ENCODE measurements at places on chromosomes 16 and 17.

- no peak for DNase-seq
These were observed 33.9 kb downstream of the PLD6 start for GRCh38 chr17:17172001-17172939.

DNA sequence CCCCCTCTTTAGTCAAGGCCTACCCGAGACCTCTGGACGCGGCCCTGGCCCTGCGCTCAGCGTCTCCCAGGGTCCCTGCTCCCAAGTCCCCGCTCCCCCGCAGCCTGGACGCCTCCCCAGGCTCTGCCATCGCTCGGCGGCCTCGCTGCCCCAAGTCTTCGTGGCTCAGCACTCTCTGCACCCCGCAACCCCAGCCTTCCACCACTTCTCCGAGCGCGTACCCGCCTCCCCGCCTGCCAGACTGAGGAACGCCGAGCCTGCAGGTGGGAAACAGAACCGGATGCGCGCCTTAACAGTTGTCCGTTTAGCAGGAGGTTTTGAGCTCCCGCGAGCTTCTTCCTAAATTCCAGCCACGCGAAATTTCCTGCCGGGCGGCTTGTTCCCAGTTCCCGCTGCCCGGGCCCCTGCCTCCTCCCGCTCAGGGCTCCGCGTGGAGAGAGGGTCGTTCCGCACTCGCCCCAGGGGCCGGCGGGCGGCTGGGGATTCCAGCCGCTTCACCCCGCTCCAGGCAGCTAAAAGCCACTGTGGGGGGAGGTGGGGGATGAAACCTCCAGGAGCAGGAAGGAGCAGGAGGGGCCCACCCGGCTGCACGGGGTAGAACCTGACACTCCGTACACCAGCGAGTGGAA lies 87.7 kb downstream of the KCNJ12 start:
- no peak for DNase-seq

GRCh38 chr16:31243734-31244670 lies 15.8 kb upstream of the ITGAM start:
- no peak for DNase-seq

- no peak for DNase-seq
These were observed 44.4 kb downstream of the LYRM1 start for GRCh38 chr16:20944861-20945574.

DNA sequence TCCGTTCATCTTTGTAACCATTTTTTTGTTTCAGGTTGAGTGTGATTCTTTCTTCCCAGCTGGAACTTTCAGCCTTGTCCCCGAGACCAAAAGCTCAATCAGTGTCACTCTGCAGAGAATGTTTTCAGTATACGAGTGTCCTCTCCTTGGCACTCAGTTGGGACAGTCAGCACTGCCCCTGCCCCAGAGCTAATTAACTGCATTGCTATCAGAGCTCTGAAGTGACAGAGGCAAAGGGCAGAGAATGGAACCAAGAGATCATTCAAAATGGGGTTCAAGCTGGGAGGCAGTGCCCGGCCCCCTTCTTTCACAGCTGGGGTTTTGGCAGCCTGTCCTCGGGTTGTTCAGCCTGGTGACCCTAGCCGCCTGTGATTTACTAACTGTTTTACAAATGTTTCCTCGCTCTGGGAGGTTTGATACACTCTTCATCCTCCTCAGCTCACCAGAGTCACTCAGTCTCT lies 195.9 kb upstream of the TBX2 start:
- no peak for DNase-seq

DNA sequence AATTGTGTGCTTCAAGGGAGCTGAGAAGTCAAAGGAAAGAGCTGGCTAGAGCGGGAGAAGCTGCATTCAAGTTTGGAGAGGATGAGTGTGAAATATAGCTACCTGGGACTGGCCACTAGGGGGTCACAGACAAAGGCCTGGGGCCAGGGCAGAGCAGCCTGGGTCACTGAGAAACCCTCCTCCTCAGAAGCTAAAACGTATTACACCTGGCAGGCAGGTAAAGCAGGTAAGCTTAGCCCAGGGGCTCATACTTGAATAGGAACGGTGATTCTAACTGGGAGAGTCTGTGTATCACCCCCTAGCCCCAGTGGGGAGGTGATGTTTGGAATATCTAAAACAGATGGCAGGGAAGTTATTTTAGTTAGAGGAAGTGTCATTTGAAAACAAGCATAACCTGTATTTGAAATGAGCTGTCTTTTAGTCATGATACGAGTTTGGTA lies 6.8 kb downstream of the KRT37 start:
- DNase-seq, result no peak

- DNase-seq, result no peak
These were observed 226.6 kb upstream of the ASIC2 start for GRCh38 chr17:33519692-33520091.

- DNase-seq, result no peak
These were observed 135.4 kb upstream of the CHMP6 start for GRCh38 chr17:80855948-80856862.

GRCh38 chr16:2715519-2715918 lies 4.5 kb downstream of the PRSS27 start:
- peak; percentile 27 for DNase-seq

DNA sequence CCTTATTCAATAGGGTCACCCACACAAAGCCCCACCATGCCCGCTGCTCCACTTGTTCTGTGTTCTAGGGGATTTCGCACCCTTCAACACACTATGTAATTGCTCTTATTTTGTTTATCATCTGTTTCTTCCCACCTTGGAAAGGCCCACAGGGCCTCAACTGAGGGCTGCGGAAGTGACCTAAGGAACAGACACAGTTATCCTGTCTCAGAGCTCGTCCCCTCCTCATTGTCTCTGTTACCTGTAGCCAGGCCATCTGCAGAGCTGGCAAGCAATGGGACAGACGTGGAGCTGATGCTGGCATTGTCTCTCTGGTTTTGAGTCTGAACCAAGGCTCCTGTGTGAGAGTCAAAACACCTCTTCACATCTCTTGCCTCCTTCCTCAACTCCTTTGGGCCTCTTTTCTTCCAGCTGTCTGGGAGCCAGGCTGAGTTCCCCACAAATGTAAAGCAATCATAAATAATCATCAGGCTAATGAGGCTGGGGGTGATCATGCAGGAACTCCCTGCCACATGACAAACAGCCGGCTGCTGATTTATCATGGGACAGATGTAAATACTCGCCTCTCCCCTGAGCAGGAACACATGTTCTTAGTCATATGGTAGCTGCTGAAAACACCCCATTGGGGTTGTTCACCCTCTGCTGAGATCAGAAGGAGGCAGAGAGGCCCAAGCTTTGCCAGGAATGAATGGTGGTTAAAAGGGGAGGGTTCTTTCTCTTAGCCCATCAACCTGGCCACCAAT lies 71.9 kb downstream of the AXIN2 start:
- peak; percentile 41 for DNase-seq

- DNase-seq, result no peak
These were observed 5.7 kb upstream of the LPO start for GRCh38 chr17:58232707-58233156.

DNA sequence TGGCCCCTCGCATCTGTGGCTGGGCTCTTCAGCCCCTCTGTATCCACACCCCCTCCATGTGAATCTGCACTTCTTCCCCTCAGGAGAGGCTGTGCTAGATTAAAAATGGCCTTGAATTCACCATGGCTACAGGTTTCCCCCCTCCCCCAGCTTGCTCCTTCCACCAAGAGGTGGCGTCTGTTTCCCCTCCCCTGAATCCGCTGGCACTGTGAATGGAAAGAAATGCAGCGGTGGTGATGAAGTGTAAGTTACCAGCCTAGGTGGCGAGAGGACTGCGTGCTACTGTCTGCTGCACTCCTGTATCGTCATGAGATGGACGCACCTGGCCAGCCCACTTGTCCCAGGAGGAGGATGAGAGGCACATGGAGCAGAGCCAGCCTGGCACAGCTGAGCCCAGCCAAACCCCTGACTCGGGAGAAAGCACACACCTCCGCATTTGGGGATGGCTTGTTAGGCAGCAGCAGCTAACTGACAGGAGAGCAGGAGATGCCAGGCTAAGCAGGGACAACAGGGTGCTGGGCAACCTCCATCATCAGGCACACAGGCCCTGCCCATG lies 26.2 kb downstream of the TNFRSF13B start:
- no peak for DNase-seq

GRCh38 chr17:16870253-16871245 lies 101.4 kb downstream of the TNFRSF13B start:
- DNase-seq, result no peak

DNA sequence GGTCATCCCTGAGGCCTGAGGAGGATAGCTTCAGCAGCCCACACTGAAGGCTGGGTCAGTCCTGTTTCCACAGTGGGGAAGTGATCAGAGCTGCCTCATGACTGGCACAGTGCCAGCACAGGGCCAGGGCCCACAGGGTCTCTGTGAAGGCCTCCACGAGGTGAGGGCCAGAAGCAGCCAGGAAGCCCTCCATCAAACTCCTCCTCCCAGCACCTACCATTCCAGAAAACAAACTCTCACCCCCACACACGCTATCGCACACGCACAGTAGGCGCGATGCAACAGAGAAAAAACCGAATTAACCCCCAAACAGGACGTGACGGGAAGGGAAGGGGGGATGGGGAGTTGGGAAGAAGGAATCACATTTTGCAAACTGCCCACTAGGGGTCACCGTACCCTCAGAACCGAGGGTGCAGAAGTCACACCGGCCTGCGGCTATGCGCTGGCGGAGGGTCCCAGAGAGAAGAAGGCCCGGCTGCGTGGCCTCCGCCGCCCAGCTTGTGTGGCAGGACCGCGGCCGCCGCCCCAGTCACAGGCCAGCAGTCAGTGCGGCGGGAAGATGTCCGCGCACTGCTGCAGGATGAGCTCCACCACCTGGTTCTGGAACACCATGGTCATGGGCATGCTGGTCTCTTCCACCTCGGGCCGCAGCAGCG lies 37.6 kb downstream of the ARHGAP27 start:
- peak; percentile 76 for DNase-seq

DNA sequence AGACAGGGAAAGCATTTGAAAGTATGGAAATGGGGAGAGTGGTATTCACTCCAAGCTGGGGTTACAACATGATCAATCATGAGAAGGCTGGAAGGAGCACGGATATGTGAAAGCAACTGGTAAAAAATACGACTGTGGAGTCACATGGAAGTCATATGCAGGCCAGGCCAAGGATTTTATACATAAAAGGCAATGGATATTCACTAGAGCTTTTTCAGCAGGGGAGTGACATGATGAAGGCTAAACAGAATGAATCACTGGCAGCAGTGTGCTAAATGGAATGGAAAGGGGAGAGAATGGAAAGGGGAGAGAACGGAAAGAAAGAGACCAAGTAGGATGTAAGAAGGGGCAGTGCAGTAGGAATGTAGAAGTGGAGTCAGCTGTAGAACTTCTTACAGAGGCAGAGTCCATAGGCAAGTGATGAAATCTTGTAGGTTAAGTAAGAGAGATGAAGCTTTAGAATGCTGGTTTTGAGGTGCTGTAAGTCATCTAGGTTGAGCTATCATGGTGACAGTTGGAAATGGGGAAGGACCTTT lies 13.0 kb upstream of the NETO2 start:
- DNase-seq, result no peak

DNA sequence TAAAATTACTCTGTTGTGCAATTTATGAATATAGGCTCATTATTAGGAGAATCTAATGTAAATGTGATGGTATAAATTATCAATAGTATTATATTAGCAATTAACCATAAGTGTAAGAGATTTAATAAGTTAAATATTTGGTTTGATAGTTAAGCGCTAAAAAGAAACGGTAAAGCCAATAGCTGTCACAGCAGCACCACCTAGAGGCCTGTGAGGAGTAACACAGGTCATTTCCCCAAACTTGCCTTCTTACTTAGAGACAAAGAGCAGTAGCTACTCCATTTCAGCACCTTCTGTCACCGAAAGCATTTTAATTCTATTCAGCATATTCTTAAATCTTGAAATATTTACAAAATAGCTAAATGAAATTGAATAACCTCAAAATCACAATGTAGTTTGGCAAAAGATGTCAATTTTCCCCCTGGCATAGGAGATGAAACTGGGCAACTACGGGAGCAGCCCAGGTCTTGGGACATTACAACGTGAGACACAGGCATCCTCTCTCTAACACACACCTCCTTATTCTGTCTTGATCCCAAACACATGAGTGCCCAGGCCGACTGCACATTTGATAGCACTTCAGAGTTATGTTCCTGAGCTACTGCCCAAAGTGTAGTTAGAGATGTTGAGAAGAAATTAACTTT lies 14.3 kb upstream of the DYNLRB2 start:
- no peak for DNase-seq

- DNase-seq, result no peak
These were observed 61.0 kb downstream of the CHD9 start for GRCh38 chr16:53115773-53116172.

DNA sequence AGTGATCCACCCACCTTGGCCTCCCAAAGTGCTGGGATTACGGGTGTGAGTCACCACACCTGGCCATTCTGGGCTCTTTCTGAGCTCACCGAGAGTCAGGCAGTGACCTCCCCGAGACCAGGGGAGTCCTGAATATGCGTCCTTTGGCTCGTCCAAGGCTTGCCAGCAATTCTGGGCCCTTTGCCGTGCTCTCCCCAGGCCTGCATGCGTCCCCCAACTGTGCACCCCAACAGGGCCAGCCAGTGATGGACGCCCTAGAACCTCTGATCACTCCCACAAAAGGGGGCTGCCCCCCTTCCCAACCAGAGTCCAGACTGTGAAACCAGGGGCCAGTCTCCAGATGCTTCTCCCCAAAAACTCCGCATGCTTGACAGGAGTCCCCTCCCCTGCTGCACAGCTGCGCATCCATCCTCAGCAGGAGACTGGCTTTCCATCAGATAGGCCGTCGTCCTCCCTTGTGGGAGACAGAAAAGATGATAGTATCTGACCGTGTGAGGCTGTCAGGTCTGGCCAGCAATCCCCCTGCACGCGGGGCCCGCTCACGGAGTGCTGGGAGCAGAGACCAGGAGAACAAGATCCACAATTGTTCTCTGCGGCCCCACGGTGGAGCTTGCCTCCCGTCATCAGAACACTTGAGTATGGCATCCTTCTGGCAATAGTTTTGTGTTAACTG lies 15.5 kb downstream of the HS3ST6 start:
- no peak for DNase-seq

GRCh38 chr16:24146518-24146917 lies 109.6 kb upstream of the CACNG3 start:
- no peak for DNase-seq

DNA sequence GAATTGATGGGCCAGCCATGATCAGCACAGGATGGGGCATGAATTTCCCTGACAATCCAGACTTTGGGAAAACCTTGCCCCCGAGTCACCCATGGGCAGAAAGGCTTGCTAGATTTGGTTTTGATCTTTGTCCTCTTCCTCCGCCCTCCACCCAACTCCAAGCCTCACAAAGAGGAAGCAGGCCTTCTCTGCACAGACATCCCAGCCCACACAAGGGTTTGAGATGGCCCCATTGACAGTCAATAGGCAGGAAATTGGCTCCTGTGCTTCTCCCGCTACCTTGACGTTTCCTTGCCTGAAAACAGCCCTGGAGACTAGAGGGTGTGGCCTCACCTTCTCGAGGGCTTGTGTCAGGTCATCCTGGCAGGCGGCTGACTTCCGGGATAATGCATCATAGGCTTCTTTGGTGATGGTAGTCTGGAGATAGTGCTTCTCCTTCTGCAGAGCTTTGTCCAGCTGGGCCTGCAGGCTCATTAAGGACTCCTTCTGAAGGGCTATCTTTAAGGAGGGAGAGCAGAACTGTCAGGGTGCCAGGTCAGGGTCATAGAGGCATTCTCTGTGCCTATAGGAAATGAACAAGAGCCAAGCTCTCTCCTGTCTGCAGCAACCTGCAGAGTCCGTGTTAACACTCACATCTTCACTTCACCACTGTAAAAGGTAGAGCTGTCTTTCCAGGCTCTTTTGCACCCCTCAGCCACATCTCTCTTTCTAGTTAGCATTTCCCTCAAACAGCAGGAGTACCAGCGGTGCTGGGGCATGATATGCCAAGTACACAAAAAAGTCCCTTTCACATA lies 32.2 kb downstream of the DHX38 start:
- no peak for DNase-seq

- no peak for DNase-seq
These were observed 125.5 kb upstream of the HS3ST2 start for GRCh38 chr16:22688463-22688862.

- no peak for DNase-seq
These were observed 73.4 kb downstream of the HS3ST3B1 start for GRCh38 chr17:14374268-14374667.
